Activated CD4-positive, alpha-beta T cell treated with anti-CD3 and anti-CD28 coated beads, Interleukin-2, amount 50 U/mL, for 4 hours (primary cell): ENCODE measurements at places on chromosomes 6 and 20.

- no peak for DNase-seq
Observed at GRCh38 chr6:152595499-152595898, 41.7 kb downstream of the SYNE1 start.

GRCh38 chr6:135537741-135538301, 40.3 kb upstream of the AHI1 start:
- no peak for DNase-seq

- DNase-seq = no peak
Observed at GRCh38 chr20:57953638-57954037, 243.8 kb upstream of the PMEPA1 start.

GRCh38 chr6:33860706-33861474, 57.1 kb upstream of the MLN start:
- peak; percentile 10 for DNase-seq

- DNase-seq = no peak
Observed at GRCh38 chr6:163347021-163347446, 67.5 kb upstream of the QKI start.

GRCh38 chr6:1701668-1702353, 92.1 kb downstream of the FOXC1 start:
- no peak for DNase-seq

DNA sequence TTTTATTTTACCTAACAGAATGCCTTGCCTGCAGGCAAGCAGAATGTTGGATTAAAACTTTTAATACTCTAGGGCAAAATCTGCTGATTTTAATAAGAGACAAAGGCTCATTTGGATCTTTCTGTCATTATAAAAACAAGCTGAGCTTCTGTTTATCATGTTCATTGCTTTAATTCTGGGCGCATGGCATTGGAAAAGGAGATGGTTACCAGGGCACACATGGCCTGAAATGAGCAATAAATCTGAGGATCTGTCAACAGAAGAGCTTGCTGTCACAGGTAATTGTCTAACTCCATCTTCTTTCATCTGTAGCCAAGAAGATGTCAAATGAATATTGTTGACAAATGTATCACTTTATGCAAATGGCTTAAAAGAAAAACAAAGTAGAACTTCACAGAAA, 439.6 kb downstream of the DOK5 start:
- DNase-seq = no peak

DNA sequence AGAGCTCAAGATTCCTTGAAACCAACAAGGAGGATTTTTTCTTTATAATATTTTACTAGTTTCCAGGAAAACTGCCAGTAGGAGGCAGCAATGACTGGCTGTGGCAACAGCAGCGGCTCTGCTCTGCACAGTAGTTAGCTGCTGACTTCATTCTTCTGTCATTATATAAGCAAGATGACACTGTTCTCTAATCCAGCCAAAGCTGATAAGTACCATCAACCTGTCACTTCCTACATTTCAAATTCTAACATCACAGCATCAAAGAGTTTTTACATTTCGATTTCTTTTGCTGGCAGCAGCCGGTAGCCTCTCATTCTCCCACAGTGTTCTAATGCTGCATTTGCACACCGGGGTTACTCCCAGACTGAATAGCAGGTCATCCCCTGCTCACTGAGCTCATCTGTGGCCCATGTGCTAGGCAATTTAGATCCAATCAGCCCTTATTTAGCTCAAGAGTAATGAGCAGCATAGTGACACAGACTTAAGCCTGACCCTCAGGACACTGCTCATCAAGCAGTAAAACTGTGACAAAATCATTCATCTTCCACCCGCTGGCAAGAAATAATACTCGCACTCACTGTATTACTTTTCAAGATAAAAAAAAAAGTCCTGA, 67.8 kb downstream of the MMS22L start:
- no peak for DNase-seq

GRCh38 chr6:155779456-155779855, 323.8 kb upstream of the NOX3 start:
- DNase-seq = no peak

GRCh38 chr6:106789428-106790148, 160.2 kb downstream of the QRSL1 start:
- no peak for DNase-seq

DNA sequence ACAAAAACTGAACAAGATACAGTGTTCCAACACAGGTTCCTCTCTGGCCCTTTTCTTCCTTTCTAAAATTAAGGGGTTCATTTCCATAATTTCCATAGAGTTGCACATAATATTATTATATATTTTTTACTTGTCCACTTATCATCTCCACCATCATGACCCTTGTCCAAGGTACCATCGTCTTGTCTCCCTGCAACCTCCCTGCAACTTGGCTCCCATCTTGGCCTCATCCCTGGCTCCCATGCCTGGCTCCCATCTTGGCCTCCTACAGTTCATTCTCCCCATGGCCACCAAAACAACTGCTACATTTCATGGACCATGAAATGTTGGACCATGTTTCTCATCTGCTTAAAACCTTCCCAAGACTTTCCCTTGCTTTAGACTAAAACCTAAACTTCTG, 3.1 kb upstream of the KCNB1 start:
- DNase-seq = no peak

DNA sequence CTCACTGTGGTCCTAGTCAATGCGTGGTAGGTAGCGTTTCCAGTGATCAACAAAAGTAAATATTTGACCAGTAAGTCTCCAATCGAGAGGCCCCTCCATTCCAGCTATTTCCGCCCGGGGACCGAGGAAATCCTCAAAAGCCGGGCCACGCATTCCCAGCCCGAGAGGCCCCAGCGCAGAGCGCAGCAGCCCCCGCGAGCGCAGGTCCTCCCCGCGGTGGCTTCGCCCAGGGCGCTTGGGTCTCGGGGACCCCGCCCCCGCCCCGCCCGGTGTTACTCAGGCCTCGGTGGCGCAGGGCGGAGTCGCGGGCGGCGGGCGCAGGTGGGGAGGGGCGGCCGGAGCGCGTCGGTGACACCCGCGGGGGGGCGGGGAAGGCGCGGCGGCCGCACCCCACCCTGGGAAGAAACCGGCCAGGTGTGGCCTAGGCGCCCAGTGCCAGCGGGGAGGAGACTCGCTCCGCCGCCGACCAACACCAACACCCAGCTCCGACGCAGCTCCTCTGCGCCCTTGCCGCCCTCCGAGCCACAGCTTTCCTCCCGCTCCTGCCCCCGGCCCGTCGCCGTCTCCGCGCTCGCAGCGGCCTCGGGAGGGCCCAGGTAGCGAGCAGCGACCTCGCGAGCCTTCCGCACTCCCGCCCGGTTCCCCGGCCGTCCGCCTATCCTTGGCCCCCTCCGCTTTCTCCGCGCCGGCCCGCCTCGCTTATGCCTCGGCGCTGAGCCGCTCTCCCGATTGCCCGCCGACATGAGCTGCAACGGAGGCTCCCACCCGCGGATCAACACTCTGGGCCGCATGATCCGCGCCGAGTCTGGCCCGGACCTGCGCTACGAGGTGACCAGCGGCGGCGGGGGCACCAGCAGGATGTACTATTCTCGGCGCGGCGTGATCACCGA, at the start of gene DSP:
DSP (plus strand) TSS at position 497 of the 890 bp plus-strand sequence; CDS start at position 742, 245 bp downstream.
- no peak for DNase-seq

- peak; percentile 1 for DNase-seq
Observed at GRCh38 chr20:36773107-36773596, 411 bp downstream of the DSN1 start.

- no peak for DNase-seq
Observed at GRCh38 chr20:56032251-56032650, 26.9 kb upstream of the CBLN4 start.

DNA sequence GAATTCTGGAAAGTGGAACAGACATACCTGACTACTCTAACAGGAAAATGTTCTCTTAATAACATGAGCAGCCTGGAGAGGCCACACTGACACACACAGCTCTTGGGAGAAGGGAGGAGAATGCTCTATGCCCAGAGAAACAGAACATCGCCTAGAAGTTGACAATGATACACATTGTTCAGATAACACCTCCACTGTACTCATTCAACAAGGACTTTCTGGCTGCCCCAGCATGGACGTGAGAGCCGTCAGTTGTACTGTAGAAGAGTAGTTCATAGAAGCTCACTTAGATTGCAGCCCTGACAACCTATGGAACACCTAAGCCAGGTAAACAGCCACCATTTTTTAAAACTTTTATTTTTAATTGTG, 28.9 kb downstream of the BMP7 start:
- DNase-seq = no peak

GRCh38 chr6:149334682-149335160, 17.2 kb downstream of the TAB2 start:
- no peak for DNase-seq

DNA sequence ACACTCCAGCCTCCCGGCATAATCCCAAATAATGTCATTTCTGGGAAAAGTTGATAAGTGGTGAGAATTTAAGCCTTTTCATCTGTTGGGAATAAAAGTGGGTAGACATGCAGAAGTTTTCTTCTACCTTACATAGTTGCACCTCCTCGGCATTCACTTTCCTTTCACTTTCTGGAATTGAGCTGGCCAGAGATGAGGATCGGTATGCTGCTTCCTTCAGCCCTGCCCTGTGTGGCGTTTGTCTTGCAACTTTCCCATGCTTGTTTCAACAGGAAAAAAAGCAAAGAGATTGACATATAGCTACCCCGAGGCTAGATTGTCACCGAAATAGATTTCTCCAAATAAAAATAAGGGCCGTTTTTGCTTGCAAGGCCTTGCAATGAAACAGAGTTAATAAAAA, 65.8 kb upstream of the JAG1 start:
- DNase-seq = no peak

- no peak for DNase-seq
Observed at GRCh38 chr20:35607003-35607735, 8.5 kb upstream of the SPAG4 start.

GRCh38 chr6:157110607-157111006, 212.7 kb downstream of the TMEM242 start:
- DNase-seq = no peak

GRCh38 chr6:31359581-31359980, 2.6 kb upstream of the HLA-B start:
- no peak for DNase-seq

DNA sequence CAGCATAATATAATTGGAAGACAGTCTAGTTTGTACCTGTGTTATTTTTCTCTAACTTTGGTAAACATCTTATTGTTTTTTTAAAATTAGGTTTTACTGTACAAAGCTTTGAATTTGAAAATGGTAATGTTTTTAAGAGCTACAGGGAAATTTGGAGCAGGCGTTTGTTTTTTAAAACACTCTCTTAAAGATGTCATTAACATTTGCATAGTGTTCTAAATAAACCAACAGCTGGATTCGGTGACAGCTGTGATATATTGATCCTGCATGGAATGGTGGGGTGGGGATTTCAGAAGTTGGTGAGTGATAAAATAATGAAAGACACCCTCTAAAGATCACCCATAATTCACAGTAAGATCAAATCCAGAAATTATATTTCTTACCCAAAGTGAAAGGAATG, 97.9 kb upstream of the PRL start:
- DNase-seq = no peak

DNA sequence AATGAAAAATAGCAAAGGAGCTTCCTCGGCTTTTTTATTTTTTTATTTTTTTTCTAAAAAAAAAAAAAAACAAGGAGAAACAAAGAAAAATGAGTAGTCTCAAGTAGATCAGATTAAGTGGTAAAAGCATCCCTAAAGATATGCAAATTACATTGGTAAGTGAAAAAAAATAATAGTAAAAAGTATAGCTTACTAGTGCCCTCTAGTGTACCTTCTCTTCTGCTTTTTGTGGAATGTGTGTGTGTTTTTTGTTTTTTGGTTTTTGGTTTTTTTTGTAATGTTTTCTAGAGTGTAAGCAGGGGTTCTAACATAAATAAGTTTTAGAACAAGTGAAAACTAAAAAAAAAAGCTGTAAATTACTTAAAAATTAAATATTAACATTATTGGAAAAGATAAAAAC, 1062.0 kb downstream of the HACE1 start:
- no peak for DNase-seq

- DNase-seq = no peak
Observed at GRCh38 chr6:143505111-143505510, 6.4 kb downstream of the FUCA2 start.

DNA sequence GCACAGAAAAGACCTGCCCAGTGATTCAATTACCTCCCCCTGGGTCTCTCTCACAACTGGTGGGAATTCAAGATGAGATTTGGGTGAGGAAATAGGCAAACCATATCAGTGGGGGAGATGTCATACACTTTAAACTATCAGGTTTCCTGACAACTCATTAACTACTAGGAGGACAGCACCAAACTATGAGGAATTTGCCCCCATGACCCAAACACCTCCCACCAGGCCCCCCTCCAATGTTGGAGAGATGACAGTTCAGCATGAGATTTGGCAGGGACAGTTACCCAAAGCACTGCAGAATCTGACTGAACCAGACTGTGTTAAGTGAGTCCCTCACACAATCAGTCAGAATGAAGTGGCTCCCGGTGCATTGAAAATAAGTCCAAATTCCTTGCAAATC, 148.0 kb downstream of the TTLL2 start:
- no peak for DNase-seq

DNA sequence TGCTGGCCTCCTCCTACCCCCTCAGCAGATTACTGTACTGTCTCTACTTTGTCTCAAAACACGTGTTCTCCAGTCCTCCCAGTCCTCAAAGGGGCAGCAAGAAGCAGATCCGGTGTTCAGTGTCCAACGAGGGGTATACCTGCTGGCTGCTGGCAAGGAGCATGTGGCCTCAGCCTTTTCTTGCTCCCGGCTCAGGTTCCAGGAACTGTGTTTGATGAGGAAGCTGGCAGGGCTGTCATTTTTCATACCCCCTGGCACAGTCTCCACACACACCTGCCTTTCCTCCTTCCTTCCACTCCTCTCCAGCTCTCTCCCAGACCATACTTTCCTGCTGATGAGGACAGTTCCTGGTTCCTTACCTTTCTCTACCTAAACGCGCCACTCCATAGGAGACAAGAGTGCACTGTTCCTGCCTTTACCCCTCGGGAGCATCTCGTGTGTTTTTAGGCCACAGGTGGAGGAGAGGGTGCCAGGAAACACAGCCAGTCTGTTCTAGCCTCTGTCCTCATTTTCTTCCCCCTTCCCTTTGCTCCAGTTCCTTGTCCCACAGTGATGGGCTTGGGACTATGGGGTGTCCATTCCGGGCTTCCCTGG, 77.2 kb downstream of the SSR1 start:
- DNase-seq = no peak

DNA sequence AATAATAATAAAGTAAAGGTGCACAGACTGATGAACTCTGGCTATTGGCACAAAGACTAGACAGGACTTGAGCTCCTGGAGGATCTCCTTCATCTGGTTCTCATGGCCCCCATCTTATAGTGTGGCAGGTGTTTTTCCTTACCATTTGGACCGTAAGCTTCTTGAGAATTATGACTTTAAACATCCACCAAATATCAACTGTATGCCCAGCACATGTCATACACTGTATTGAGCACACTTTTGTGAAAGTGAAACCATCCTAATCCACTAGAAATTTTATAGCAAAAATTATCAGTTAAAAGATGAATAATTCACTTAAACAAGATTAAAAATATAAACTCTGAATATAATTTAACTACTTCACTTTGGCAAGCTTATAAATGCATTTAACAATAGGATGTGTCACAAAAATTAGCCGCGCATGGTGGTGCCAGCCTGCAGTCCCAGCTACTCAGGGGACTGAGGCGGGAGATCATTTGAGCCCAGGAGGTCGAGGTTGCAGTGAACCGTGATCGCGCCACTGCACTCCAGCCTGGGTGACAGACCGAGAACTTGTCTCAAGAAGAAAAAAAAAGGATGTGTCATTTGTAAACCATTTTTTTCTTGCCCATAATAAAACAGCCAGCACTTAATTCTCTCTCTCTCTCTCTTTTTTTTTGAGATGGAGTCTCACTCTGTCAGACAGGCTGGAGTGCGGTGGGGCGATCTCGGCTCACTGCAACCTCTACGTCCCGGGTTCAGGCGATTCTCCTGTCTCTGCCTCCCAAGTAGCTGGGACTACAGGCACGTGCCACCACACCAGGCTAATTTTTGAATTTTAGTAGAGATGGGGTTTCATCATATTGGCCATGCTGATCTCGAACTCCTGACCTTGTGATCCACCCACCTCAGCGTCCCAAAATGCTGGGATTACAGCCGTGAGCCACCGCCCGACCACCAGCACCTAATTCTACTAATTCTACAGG, 9.1 kb downstream of the HIVEP2 start:
- DNase-seq = peak; percentile 9
